ENCODE measurements at places on chromosomes 2 and 18. TPM values are rescaled to one million over a fixed set of nuclear protein-coding genes. Genes with fewer than 3 reads are reported as not detected.

PTPRN gene
- 9.8 TPM for total RNA-seq

ANO7 gene
- 0.30 TPM for total RNA-seq

GKN1 gene
- not detected for total RNA-seq

PID1 gene
- total RNA-seq = 5.9 TPM

RAB27B gene
- 1.3 TPM for total RNA-seq

RAPH1 gene
- total RNA-seq = 6.2 TPM

M1AP gene
- total RNA-seq = not detected

FBXO15 gene
- 0.34 TPM for total RNA-seq

SNRNP27 gene
- 85.2 TPM for total RNA-seq

HOXD13 gene
- total RNA-seq = not detected

SLC9A2 gene
- total RNA-seq = not detected

NTSR2 gene
- total RNA-seq = not detected

SLC30A3 gene
- 0.34 TPM for total RNA-seq

ADRA2B gene
- total RNA-seq = not detected

DSC1 gene
- total RNA-seq = not detected

HNMT gene
- total RNA-seq = 26.5 TPM

ABCG5 gene
- total RNA-seq = not detected

SCN1A gene
- total RNA-seq = not detected

RGPD4 gene
- not detected for total RNA-seq

RAD51AP2 gene
- not detected for total RNA-seq

SP9 gene
- not detected for total RNA-seq

DSG1 gene
- total RNA-seq = not detected

Measured in bronchus fibroblast of lung (primary cell).